ENCODE measurements at places on chromosomes 1 and 21. TPM values are rescaled to one million over a fixed set of nuclear protein-coding genes. Genes with fewer than 3 reads are reported as not detected.

The KCNA2 gene
- 1.7 TPM for total RNA-seq

The SEMA4A gene
- total RNA-seq, result 9.0 TPM

The FAM72D gene
- total RNA-seq, result 8.7 TPM

The KRTAP19-2 gene
- not detected for total RNA-seq

The SLC35F3 gene
- total RNA-seq, result 8.2 TPM

The C1orf87 gene
- total RNA-seq, result not detected

The GBP6 gene
- total RNA-seq, result 0.65 TPM

The RAB7B gene
- total RNA-seq, result not detected

The RUSC1 gene
- 34.7 TPM for total RNA-seq

GRCh38 chr1:5707566-5708345 lies 284.5 kb downstream of the NPHP4 start:
- DNase-seq, result no peak

DNA sequence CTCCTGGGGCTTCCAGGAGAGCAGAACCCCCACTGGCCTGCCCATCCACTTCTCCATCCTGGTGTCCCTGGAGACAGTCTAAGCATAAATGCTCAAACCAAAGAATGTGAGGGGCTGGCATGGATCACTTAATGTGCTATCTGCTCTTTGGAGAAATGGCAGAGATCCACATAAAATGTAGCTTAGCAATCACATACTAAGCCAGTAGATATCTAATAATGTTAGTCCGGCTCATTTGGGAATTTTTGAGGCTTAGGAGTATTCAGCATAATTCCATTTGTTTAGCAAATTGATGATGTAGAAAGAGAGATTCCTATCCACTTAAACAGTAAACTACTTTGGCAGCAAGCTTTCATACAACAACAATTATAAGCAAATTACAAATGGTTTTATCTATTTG lies 90.7 kb downstream of the TENT5C start:
- DNase-seq, result no peak

DNA sequence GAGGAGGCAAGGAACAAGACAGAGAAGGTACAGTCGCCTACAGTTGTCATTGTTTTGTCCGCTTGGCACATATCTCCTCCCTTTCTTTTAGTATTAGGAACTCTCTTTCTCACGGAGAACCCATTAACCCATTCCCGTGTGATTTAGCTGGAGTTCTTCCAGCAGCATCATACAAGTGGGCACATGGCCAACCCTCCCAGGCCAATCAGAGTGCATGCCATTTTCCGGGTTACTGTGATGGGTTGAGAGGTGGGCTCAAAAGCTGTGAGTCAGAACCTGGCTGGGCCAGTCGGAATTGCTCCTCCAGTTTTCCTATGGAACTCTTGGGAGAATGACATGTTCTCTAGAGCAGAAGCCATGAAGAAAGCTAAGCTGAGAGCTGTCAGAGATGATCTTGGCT lies 83.1 kb upstream of the SOD1 start:
- DNase-seq, result no peak

DNA sequence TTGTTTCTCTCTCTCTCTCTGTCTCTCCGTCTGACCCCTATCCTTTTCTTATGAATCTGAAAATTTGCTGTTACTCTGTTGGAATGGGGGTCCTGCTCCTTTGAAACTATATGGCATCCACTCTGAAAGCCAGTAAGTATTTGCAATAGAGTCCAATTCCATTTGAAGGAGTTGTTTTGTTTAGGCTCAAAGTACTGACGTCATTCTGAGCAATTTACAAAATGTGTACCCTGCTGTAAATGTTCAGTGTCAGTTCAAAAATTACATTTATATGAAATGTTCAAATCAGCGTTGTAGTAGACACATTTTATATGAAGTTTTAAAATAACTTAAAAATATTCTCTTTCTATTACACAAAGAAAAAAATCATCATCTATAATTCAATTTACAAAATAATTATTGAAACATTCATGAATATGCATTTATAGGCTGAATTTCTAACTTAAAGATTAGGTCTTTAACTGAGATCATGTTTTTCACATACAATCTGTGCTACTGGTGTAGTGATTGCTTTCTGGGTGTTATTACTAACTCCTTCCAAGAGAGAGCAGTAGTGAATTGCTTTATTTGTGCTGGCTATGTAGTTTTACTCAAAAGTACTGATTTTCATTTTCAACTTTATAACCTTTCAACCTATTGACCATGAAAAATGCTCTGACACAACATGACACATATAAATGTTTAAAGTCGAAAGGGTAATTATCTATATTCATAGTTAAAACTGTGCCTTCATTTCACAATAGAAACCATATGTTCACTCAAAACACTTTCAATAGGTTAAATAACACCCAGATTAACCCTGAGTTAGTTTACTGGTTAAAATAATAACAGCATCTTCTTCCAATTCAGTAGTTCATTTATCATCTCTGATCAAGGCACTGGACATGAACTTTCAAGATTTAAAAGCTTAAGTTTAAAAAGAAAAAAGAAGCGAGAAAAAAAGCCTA lies 253.1 kb upstream of the ADGRL4 start:
- DNase-seq, result no peak

DNA sequence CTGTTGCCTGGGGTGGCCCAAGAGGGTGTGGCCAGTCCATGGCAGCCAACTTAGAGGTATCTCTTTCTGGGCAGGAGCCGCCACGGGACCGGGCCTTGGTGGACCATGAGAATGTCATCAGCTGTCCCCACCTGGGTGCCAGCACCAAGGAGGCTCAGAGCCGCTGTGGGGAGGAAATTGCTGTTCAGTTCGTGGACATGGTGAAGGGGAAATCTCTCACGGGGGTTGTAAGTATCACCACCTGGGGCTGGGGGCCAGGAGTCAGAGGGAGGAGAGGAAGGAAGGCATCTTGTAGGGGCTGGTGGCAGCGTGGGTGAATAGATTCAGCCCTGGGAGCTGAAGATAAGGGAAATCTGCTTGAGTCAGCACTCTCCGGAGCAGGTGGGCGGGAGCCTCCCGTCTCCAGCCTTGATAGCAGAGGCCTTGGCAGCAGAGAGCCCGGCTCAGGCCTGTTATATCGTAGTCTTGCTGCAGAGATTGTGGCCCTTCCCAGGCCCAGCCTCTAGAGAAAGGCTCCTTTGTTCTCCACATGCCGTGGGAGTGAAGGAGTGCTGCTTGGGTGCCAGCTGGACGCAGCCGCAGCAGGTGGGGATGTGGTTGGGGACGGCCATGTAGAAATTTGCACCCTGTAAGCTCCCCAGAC lies 25.4 kb downstream of the PHGDH start:
- DNase-seq, result no peak

DNA sequence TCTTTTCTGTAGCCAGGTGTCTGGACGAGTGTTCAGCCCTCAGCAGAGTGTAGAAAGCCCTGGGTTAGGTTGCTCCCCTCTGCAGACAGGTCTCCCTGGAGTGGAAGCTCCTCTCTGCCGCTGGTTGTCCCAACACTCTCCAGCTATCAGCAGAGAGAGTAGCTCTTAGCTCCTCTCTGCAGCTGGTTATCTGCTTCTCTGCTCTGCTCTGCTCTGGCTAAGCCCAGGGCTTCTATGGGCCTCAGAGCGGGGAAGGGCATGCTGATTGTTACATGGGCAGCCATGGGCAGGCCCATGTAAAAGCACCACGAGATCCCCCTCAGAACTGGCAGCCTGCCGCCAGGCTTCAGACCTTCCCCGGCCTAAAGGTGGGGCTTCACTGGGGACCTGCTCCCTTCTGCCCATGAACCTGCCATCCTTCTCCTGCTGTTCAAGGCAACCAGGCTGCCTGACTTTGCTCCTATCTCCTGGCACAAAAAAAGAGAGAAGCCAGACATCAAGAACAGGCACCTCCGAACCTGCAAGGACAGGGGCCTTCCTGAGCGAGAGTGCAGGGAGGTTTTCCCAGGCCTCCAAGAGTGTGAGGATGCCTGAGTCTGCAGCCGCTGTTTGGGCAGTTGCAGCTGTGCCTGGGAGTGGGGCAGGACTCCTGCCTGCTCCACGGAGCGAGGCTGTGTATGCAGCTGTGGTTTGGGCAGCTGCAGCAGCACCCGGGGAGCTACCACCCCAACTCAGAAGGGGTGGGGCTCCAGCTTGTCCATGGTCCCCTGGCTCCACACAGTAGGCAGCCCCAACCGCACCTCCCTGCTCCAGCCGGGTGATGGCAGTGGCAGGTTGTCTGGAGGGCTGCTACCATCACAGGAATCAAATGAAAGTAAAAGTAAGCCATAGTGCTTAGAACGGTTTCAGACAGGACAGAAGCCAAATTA lies 973.7 kb downstream of the LTN1 start:
- DNase-seq, result no peak

DNA sequence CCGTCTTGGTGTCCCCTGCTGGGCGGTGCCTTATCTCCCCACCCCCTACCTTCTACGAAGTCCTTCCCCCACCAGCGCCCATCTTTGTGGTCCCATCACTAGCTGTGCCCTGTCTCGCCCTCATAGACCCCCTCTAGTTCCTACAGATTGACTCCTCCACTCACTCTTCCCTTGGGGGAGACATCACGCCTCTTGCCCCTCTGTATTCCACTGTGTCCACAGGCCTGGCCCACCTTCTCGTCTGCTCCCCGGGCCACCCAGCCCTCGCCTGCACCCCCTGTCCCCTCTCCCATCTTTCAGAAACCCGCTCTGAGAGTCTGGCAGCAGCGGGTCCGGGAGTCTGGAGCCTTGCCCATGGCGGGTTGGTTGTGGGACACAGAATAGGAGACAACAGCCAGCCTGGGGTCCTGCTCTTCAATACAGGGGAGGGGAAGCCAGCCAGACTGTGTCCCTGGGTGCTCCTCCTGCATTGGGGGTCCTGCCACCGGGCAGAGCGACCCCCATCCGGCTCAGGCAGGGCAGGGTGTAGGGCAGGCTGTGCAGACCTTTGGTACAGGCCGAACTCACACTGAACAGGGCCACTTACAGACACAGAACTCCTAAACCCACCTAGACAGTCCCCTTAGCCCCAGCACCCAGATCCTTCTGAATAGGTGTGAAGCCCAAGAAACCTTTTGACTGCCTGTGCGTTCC lies 1.1 kb downstream of the RNF187 start:
- DNase-seq, result no peak

DNA sequence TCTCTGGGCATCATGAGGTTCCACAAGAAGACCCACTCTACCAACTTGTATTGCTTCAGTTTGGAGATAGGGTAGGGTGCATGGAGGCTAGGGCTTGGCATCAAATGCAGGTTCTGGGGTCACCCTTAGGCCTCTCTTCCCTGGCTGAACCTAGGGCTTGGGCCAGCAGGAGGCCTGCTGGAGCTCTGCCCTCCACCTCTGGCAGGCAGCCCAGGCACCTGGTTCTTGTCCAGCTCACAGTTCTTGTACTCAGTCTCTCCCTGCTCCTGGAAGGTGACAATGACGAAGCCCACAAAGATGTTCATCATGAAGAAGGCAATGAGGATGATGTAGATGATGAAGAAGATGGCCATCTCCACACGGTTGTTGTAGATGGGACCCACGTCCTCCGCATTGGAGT lies 37.5 kb upstream of the KIF21B start:
- DNase-seq, result no peak

GRCh38 chr1:2306151-2306978 lies 78.2 kb downstream of the SKI start:
- DNase-seq, result no peak

DNA sequence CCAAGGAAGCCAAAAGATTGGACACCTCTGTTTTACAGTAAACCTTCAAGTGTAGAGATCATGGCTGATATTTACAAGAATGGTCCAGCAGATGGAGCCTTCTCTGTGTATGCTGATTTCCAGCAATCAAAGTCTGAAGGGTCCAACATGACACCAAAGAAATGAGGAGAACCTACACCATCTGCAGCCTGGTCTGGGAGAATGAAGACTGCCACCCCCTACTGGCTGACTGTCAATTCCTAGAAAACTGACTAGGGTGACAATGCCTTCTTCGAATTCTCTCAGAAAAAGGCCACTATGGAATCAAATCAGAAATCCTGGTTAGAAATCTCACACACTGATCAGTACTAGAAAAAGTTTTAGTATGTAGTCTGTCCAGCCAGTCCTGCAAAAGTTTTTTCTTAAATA lies 83.3 kb downstream of the CDC42BPA start:
- DNase-seq, result no peak

DNA sequence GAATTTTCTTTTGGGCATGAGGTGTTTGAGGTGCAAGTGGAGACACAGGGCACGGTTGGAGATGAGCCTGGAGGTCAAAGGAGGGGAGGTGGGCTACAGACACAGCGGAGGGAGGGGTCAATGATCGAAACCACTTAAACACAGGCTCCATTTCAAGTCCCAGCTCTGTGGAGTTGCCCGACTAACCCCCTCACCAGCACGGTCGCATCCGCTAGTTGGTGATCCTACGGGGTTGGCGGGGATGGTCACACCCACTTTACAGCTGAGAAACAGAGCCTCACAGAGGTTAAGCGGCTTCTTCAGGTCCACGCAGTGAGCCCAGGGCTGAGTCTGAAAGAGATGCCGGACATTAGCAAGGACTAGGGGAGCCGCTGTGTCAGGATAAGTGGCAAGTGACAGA lies 60.1 kb upstream of the RUNX3 start:
- no peak for DNase-seq

GRCh38 chr1:156124557-156125483 lies 10.3 kb downstream of the LMNA start:
- no peak for DNase-seq

DNA sequence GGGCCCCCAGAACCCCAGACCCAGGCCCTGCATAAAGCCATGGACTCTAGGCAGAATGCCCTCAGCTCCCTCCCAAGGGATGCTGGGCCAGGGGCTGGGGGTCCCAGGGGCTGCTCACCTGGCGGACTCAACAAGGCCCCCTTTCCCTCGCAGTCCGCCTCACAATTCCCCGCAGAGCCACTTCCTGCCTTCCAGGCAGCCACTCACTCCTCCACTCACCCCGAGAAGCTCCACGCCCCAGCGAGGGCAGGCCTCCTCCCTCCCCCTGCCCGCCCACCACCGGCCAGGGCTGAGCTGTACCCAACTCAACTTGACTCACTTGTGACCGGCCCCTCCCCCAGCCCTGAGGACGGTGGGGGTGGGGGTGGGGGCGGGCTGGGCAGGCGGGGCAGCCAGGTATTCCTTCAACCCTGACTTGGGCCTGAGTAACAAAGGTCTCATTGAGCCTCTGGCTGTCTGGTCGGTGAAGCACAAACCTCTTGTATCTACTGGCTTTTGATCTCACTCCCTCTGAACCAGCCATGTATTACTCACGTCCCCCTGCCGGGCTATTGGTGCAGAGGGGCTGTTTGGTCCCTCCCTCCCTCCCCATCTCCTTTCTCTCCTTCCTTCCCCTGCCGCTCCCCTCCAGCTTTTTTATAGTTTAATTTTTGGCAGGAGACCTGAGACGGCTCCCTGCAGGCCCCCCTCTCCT lies 5.9 kb downstream of the BLACAT1 start:
- DNase-seq, result no peak

GRCh38 chr1:9594471-9595155 lies 5.9 kb downstream of the TMEM201 start:
- no peak for DNase-seq

GRCh38 chr1:235275836-235276235 lies 52.1 kb downstream of the ARID4B start:
- no peak for DNase-seq

Measured in activated T-helper 1 cell treated with anti-CD3 and anti-CD28 coated beads, Interleukin-12 subunit alpha, Interleukin-12 subunit beta, Interleukin-2, Interleukin-4 antibody, amounts not matched to agents 30 ng/mL and 10 ng/mL and 1 ng/mL, durations not matched to agents 14 hours and 24 hours and 36 hours (primary cell).